GM23248 (cell line): ENCODE measurements at places on chromosomes 1 and 21. TPM values are rescaled to one million over a fixed set of nuclear protein-coding genes. Genes with fewer than 3 reads are reported as not detected.

DNA sequence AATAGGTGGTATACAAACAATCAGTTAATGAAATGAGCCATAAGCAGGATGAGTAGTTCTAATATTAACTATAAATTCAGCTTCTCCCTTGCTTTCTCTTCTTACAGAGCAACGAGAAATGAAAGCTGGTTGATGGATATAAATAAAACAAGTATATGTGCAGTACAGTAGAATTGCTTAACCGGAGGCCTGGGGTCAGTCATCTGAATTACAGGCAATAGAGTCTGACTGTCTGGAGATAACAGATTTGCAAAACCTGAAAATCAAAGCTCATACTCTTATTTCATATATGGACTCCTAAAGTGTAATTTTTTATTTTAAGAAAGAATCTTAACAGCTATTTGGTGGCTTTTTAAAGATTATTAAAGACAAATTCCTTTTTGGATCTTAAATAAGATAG is 43.1 kb upstream of the SGIP1 start:
- H3K4me1 ChIP-seq = peaks cover 81% of the 10 kb centered on the region
- peak overlapping the region; percentile 75 for H3K27ac ChIP-seq
- H3K27me3 ChIP-seq = no peaks in the 10 kb centered on the region
- no peak overlapping the region for H3K4me3 ChIP-seq
- no peaks in the 10 kb centered on the region for H3K36me3 ChIP-seq

DNA sequence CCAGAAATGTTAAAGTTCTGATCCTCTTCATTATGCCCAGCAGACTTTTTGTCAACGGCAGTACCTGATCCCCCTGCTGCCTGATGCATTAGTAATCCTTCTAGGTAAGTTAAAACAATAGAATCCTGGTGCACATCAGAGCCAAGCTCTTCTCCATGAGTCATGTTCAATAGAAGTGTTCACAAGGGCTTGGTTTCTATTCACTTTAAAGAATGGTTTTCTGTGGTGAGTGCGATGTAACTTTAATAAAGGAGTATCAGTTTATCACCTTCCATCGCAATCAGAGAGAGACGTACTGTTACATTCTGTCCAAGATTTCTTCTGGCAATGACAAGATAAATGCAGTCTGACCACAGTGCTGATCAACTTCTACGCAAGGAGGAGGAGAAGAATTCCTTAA is 96.8 kb downstream of the NRIP1 start:
- H3K27me3 ChIP-seq = no peaks in the 10 kb centered on the region
- no peak overlapping the region for H3K27ac ChIP-seq
- H3K4me1 ChIP-seq = peaks cover 16% of the 10 kb centered on the region
- H3K4me3 ChIP-seq = no peak overlapping the region

The NTNG1 gene
- 16.0 and 17.4 TPM in 2 replicates for polyA plus RNA-seq

GRCh38 chr1:107474877-107475612 is 334.2 kb downstream of the NTNG1 start:
- DNase-seq = peak; percentile 38
- H3K4me3 ChIP-seq = no peak overlapping the region
- H3K27me3 ChIP-seq = no peaks in the 10 kb centered on the region
- H3K4me1 ChIP-seq = peaks cover 9% of the 10 kb centered on the region; the same call in 1 of the 2 replicates
- no peak overlapping the region for H3K27ac ChIP-seq

DNA sequence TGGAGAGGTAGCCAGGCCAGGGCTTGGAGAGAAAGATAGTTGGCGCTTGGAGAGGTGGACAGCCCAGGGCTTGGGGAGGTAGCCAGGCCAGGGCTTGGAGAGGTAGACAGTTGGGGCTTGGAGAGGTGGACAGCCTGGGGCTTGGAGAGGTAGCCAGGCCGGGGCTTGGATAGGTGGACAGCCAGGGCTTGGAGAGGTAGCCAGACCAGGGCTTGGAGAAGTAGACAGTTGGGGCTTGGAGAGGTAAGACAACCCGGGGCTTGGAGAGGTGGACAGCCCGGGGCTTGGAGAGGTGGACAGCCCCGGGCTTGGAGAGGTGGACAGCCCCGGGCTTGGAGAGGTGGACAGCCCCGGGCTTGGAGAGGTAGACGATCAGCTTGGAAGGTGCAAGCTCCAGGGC is 7.7 kb downstream of the LSS start:
- H3K36me3 ChIP-seq = no peaks in the 10 kb centered on the region
- no peak overlapping the region for H3K4me3 ChIP-seq
- no peak overlapping the region for H3K27ac ChIP-seq
- H3K27me3 ChIP-seq = no peaks in the 10 kb centered on the region

DNA sequence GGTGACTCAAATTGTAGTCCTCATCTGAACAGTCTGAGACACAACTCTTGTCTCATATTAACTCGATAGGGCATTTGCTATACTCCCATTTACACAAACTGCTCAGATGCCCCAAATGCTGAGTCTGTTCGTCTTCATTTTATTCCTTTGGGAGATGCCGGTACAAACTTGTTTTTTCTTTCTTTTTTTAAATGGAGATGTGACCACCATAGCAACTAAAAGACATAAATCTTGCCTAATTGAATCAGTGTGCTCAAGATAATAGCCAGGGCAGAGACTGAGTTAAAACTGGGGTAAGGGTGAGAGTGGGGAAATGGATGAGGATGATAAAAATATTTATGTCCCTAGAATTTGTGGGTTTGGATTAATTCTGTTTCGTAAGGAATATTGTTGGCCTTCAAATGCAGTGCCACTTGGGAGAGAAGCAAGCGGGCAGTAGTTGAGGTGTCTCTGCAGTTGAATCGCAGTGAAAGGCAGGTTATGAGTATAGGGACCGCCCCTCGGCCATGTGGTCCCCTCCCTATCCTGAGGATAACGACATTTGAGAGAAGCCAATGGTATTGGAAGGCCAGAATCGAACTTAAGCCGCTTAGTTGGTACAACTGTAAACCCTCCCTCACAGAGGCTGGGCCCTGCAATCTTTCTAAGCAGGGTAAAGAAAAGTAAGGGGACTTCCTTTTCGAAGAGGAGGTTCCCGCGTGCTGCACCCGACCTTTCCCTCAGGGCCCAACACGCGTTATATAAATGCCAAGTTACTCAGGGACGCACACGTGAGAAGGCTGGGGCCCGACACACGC is 859 bp upstream of the LRRC8B start:
- no peaks in the 10 kb centered on the region for H3K4me1 ChIP-seq
- H3K36me3 ChIP-seq = no peaks in the 10 kb centered on the region
- no peaks in the 10 kb centered on the region for H3K27me3 ChIP-seq
- peak overlapping the region; percentile 78 for H3K4me3 ChIP-seq

The SUSD4 gene
- 0.49 and 1.1 TPM in 2 replicates for polyA plus RNA-seq

DNA sequence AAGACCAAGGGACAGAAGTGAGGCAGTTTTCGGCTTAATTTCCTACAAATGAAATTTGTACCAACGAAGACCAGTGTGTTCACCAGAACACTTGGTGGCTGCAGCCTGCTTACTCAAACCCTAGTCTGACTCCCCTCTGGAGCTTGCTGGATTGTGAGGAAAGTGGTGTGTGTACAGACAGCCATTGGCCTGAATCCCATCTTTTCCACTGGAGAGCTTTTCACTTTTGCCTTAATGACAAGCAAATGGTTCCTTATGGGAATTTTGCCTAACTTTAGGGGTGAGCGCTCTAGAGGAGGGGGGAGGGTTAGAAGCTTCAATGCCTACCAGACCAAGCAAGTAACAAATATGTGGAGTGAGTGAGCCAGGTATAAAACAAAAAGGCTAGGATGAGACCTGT is 17.3 kb downstream of the METTL13 start:
- H3K4me3 ChIP-seq = no peak overlapping the region
- H3K27ac ChIP-seq = no peak overlapping the region
- H3K27me3 ChIP-seq = no peaks in the 10 kb centered on the region

The TNNT2 gene
- polyA plus RNA-seq = 1.7 TPM in 1 of 2 replicates, not detected in the other

DNA sequence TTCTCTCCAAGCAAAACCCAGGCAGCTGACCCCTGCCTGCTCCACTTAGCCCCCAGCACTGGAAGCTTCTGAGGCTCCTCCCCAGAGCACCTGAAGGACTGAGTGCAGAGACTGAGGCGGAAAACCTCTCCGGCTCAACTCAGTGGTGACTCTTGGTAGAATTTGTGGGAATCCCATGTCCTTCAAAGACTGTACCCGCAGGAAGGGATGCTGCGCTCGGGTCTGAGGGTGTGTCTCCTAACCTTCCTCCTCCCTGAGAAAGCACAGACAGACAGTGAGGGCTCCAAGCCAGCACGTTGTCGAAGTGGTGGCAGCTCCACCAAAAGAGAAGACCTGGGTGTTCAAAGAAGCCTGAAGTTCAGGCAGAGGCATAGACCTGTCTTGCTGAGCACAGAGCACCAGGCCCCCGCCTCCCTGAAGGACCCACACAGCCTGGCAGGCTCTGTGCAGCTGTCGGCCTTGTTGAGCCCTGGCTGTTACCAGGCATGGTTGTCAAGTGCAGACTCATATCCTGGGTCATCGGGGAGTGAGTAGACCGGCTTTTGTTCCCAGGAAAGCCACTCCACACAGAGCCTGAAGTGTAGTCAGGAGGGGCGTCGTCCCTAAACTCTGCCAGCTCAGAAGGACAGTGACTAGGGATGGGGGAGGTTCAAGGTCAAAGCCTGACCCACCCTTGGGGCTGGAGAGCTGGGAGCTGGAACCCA is 36.7 kb downstream of the CSMD2 start:
- DNase-seq = peak; percentile 62
- no peak overlapping the region for H3K27ac ChIP-seq
- H3K4me3 ChIP-seq = no peak overlapping the region

DNA sequence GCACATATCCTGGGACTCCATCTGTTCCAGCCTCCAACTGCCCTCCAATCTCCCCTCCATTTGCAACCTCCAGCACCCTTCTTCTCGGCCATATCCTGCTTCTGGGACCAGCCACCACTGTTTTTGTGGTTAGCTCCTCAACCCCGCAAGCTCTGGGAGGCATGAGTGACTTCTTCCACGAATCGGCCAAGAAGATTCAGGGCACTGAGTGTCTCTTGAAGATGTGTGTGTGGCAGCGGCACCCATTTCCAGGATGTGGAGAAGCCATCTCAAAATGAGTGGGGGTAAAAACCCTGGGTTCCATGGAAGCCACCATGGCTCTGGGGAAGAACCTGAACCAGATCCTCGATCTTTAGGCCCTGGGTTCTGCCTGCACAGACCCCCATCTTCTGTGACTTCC is 194.6 kb downstream of the SLC45A1 start:
- no peak overlapping the region for H3K27ac ChIP-seq
- peaks cover 35% of the 10 kb centered on the region for H3K4me1 ChIP-seq
- no peaks in the 10 kb centered on the region for H3K27me3 ChIP-seq
- no peak overlapping the region for H3K4me3 ChIP-seq
- DNase-seq = no peak

GRCh38 chr1:3773572-3774275 is 1.2 kb downstream of the SMIM1 start:
- no peaks in the 10 kb centered on the region for H3K36me3 ChIP-seq
- no peak overlapping the region for H3K27ac ChIP-seq
- 0 out of 2 replicates have a peak, but pooled peaks cover 3% of the 10 kb centered on the region for H3K27me3 ChIP-seq
- no peaks in the 10 kb centered on the region for H3K4me1 ChIP-seq
- peak; percentile 24 for DNase-seq
- no peak overlapping the region for H3K4me3 ChIP-seq

The NUF2 gene
- polyA plus RNA-seq = 11.1 and 13.5 TPM in 2 replicates

DNA sequence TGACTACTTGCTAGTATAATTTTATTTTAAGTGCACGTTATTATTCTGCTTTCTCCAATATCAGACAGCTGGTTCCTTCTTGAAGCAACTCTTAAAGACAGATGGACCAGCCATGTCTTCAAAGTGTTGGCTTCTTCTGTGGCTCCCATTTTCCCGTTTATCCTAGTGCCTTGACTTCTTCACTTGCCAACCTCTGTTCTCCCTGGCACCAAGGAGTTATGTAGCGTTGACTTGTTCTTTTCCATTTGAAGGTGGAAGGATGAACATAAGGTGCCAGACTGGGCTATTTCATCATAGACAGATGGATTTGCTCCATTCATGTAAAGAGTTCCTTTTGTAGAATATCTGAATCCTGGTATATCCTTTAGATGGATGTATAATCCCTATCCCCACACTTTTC is 260.6 kb downstream of the DISC1 start:
- H3K27ac ChIP-seq = no peak overlapping the region
- no peaks in the 10 kb centered on the region for H3K36me3 ChIP-seq
- H3K4me3 ChIP-seq = no peak overlapping the region
- no peaks in the 10 kb centered on the region for H3K4me1 ChIP-seq
- no peak for DNase-seq

- peak; percentile 39 for DNase-seq
- H3K4me1 ChIP-seq = no peaks in the 10 kb centered on the region
- H3K4me3 ChIP-seq = no peak overlapping the region
- no peaks in the 10 kb centered on the region for H3K36me3 ChIP-seq
- no peaks in the 10 kb centered on the region for H3K27me3 ChIP-seq
These were observed 14.6 kb upstream of the SLC2A1 start for GRCh38 chr1:42973286-42973685.

- H3K27me3 ChIP-seq = no peaks in the 10 kb centered on the region
- H3K4me1 ChIP-seq = peaks cover 31% of the 10 kb centered on the region
- peak; percentile 97 for DNase-seq
- H3K27ac ChIP-seq = peak overlapping the region; percentile 94
- peak overlapping the region; percentile 85 for H3K4me3 ChIP-seq
These were observed 1.6 kb upstream of the ENO1 start for GRCh38 chr1:8879922-8880676.

GRCh38 chr1:41678111-41678878 is 193.8 kb upstream of the EDN2 start:
- H3K36me3 ChIP-seq = no peaks in the 10 kb centered on the region
- peak; percentile 63 for DNase-seq
- H3K4me3 ChIP-seq = no peak overlapping the region
- H3K27ac ChIP-seq = peak overlapping the region; percentile 20
- H3K27me3 ChIP-seq = no peaks in the 10 kb centered on the region

The GUCA2A gene
- not detected in 2 replicates for polyA plus RNA-seq

DNA sequence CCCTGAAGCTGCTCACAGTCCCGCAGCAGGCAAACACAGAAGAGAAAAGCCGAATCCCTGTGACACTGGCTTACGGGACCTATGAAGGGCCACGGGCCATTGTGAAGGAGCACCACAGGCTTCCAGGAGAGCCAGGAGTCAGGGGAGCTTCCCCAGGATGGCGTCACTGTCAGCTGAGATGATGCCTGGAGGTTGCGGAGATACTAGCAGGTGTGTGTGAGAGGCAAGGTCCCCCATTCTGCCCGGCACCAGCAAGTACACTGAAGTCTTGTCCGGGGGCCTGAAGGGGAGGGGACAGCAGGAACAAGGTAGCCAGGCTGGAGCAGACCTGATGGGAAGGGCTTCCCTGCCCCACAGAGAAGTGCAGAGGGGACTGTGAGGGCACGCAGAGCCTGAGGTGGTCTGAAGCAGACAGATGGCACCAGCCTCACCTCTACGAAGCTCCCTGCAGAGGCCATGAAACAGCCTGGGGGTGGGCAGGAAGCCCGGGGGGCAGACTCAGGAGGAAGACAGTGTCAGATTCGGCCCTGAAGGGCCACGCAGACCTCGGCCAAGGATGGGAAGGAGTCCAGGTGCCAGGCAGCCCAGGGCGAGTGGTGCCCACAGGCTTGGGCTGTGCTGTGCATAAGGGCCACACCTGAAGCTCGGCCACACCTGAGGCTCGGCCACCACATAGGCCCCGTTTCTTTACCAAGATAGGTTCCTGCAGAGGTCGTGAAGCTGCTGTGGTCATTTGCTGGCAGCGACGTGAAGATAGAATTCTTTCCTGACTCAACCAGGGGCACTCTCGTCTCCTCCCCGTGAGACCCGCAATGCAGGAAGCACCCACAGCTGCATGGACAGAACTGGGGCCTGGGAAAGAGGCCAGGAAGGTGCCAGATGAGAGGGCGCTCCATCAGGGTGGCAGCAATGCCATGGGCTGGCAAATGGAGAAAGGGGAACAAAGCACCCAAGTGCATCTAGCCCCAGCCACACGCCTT is 10.1 kb downstream of the TCP10L start:
- H3K4me3 ChIP-seq = no peak overlapping the region
- H3K27me3 ChIP-seq = peaks cover 14% of the 10 kb centered on the region; the same call in 1 of the 2 replicates
- no peak overlapping the region for H3K27ac ChIP-seq
- DNase-seq = no peak

The AMY1C gene
- not detected in 2 replicates for polyA plus RNA-seq

The CD53 gene
- polyA plus RNA-seq = 0.33 TPM in 1 of 2 replicates, not detected in the other

GRCh38 chr1:53292690-53293089 is 35.2 kb downstream of the LRP8 start:
- no peaks in the 10 kb centered on the region for H3K27me3 ChIP-seq
- no peak overlapping the region for H3K4me3 ChIP-seq
- H3K4me1 ChIP-seq = peaks cover 14% of the 10 kb centered on the region
